ENCODE measurements at places on chromosomes 1 and 21.

- DNase-seq = no peak
These were observed 17.6 kb upstream of the SLC6A17 start for GRCh38 chr1:110132682-110133081.

DNA sequence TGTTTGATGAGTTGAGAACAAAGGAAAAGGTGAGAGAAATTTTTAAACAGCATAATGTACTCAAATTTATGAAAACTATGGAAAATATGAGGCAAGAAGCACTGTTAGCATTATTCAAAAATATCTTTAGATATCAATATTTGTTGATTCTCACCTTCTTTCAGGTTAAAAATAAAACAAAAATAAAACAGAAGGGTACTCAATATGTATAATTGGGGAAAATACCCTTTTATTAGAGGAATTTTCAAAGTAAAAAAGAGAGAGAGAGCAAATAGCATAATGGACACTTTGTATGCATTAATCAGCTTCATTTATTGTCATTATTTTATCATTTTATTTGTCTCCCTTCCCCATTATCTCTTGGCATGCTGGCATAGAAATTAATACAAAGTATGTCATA lies 27.5 kb downstream of the MAP3K21 start:
- no peak for DNase-seq

GRCh38 chr1:172286629-172287076 lies 133.8 kb upstream of the C1orf105 start:
- no peak for DNase-seq

- DNase-seq = peak; percentile 53
These were observed 5.7 kb downstream of the TPM3 start for GRCh38 chr1:154186177-154186576.

DNA sequence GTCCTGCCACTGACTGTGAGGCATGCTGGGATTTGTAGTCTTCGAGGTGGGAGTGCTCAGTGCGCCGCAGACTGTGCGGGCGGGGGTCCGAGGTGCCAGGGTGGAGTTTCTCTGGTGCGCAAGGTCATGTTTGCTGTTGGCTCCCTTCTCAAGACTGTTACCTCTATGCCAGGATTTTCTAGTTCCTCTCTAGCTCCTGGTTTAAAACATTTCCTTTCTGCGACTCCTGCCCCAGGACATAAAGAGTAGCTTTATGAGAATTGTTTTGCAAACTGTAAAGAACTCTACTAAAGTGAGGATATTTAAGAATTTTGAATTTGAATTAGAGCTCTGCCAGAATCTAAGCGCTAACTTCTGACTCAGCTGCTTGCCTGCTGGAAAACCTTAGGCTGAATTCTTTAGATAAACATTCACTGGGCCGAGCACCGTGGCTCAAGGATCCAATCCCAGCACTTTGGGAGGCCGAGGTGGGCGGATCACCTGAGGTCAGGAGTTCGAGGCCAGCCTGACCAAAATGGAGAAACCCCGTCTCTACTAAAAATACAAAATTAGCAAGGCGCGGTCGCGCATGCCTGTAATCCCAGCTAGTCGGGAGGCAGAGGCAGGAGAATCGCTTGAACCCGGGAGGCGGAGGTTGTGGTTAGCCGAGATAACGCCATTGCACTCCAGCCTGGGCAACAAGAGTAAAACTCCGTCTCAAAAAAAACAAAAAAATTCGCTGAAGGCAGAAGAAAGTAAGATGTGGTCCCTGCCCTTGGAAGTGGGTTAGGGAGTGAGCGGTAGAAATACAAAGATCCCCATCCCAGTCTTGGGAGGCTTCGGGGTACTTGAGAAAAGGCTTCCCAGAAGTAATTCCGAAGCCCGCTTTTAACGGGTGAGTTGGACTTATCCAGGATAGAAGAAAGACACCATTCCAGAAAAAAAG lies 992 bp upstream of the USP48 start:
- no peak for DNase-seq

- DNase-seq = no peak
These were observed 106.3 kb downstream of the GALNT2 start for GRCh38 chr1:230173187-230173975.

GRCh38 chr1:40692429-40692895 lies 958 bp downstream of the NFYC start:
- no peak for DNase-seq

GRCh38 chr1:193260896-193261295 lies 74.5 kb upstream of the B3GALT2 start:
- no peak for DNase-seq

GRCh38 chr21:46139686-46140085 lies 15.7 kb downstream of the FTCD start:
- DNase-seq = no peak

DNA sequence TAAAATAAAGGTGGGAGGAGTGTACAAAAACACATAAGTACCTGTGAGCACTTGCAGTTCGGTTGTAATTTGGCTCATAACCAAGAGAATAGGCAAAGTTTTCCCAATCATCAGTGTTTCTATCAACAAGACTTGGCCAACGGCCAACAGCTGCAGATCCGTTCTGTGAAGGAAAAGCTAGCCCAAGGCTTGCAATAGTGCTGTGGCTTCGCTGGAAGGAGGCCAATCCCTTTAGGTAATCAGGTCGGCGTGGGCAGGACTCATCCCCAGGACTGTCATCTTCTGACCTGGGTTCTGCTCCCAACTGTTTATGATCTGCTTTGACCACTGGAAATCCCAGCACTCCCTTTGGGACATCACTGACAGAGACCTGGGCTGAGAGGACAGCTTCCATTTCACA lies 107.8 kb downstream of the LYST start:
- DNase-seq = no peak

- DNase-seq = no peak
These were observed 11.9 kb upstream of the EDN2 start for GRCh38 chr1:41496080-41497055.

DNA sequence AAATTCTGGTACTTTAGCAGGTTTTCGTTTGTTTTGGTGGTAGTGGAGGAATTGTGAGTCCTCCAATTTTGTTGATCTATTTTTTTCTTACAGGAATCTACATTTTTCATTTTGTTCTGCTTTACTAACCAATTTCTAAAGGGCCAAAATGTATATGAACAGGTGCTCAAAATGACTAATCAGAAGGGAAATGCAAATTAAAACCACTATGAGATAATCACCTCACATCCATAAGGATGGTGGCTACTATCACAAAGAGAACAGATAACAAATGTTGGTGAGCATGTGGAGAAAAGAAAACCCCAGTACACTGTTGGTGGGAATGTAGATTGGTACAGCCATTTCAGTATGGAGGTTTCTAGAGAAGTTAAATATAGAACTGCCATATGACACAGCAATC lies 134.2 kb downstream of the LMO4 start:
- DNase-seq = no peak

GRCh38 chr1:202697038-202697437 lies 13.2 kb downstream of the SYT2 start:
- no peak for DNase-seq

- DNase-seq = no peak
These were observed 151.3 kb downstream of the ETS2 start for GRCh38 chr21:38956856-38957571.

- no peak for DNase-seq
These were observed 208.8 kb downstream of the DAB1 start for GRCh38 chr1:57214951-57215575.

DNA sequence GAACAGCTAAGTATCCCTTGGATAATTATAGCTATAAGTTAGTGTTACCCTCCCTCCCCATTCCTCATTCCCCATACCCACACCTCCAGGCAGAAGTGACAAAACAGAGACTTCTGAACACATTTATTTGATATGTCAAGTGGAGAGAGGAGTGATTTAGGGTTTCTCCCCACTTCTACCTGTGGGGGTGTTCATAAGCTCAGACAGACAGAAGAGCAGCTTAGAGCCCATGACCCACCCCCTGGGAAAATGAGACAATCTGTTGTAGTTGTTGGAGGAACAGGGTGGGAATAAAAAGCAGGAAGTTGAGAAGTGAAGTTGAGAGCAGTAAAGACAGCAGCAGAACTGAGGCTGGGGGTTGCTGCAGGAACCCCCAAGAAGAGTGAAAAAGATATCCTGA lies 1.5 kb upstream of the LIX1L start:
- no peak for DNase-seq

GRCh38 chr1:96632045-96632664 lies 89.4 kb upstream of the PTBP2 start:
- no peak for DNase-seq

- no peak for DNase-seq
These were observed 6.8 kb downstream of the ATG4C start for GRCh38 chr1:62790716-62791115.

DNA sequence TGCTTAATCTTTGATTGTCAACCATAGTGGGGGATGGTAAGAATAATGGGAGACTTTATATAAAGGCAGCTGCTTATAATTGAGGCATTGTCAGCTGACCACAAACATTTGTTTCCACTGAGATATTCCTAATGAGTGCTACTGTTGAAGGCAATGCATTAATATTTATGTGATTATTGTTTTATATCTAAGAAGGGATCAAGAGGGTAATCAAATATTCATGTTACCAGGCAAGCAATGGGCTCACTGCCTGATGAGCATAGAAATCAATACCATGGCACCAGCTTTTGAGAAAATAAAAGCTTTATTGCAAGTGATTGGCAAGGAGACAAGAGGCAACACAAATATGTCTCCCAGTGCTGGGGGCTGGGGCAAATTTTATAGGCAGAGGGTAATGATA lies 706.7 kb upstream of the ADAMTS5 start:
- no peak for DNase-seq

DNA sequence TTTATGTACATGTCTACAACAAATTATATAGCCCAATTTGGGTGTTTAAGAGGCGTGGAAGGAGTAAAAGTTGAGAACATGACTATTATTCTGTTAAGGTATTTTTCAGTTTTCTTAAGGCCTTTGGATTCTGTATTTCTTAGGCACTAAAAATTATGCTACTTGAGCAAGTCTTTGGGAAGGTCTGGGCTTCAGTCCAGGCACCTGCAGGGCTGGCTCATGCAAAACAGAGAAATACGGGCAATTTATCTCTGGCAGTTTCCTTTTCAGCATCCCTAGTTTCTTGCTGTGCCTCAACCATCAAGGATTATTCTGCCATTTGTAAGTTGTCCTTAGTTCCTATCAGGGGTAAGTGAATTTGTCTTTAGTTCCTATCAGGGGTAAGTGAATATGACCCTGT lies 358.8 kb upstream of the B3GALT2 start:
- no peak for DNase-seq

GRCh38 chr1:205535866-205536758 lies 31.6 kb downstream of the CDK18 start:
- no peak for DNase-seq

- DNase-seq = no peak
These were observed 1.6 kb downstream of the FAM3B start for GRCh38 chr21:41318218-41318617.

GRCh38 chr1:174786760-174787159 lies 213.0 kb upstream of the CACYBP start:
- DNase-seq = no peak
